Prostate gland (tissue), 2 donors: ENCODE measurements at places on chromosomes 2 and 18. TPM values are rescaled to one million over a fixed set of nuclear protein-coding genes. Genes with fewer than 3 reads are reported as not detected.

L3MBTL4 gene
- 20.5 TPM for total RNA-seq

WDR12 gene
- 8.9 TPM for total RNA-seq

CYTIP gene
- 7.4 TPM for total RNA-seq

HOXD13 gene
- total RNA-seq = 11.8 TPM

- DNase-seq = no peak
Measured at GRCh38 chr2:220962556-220962955, 609.5 kb downstream of the EPHA4 start.

DNA sequence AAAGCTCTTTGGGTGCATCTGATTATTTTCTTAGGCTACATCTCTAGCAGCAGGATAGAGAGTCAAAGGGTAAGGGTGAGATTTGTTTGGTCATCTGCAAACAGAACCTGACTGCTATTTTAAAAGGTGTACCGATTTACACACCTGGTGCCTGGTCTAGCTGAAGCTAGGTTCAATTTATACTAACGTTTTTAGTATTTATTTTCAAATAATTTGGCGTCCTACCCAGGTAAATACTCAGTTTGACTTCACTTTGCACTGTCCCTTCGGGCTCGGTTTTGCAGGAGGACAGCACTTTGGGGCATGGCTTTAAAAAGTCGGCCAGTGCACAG is 683 bp downstream of the PTRHD1 start:
- no peaks in the 10 kb centered on the region for H3K27me3 ChIP-seq
- no peak for DNase-seq
- H3K4me3 ChIP-seq = peak overlapping the region; percentile 76
- H3K27ac ChIP-seq = peak overlapping the region; percentile 96

- no peak overlapping the region for H3K27ac ChIP-seq
- H3K27me3 ChIP-seq = no peaks in the 10 kb centered on the region
- H3K4me3 ChIP-seq = no peak overlapping the region
- no peaks in the 10 kb centered on the region for H3K4me1 ChIP-seq
- no peaks in the 10 kb centered on the region for H3K36me3 ChIP-seq
Measured at GRCh38 chr2:183049420-183049819, 11.2 kb upstream of the NCKAP1 start.

DNA sequence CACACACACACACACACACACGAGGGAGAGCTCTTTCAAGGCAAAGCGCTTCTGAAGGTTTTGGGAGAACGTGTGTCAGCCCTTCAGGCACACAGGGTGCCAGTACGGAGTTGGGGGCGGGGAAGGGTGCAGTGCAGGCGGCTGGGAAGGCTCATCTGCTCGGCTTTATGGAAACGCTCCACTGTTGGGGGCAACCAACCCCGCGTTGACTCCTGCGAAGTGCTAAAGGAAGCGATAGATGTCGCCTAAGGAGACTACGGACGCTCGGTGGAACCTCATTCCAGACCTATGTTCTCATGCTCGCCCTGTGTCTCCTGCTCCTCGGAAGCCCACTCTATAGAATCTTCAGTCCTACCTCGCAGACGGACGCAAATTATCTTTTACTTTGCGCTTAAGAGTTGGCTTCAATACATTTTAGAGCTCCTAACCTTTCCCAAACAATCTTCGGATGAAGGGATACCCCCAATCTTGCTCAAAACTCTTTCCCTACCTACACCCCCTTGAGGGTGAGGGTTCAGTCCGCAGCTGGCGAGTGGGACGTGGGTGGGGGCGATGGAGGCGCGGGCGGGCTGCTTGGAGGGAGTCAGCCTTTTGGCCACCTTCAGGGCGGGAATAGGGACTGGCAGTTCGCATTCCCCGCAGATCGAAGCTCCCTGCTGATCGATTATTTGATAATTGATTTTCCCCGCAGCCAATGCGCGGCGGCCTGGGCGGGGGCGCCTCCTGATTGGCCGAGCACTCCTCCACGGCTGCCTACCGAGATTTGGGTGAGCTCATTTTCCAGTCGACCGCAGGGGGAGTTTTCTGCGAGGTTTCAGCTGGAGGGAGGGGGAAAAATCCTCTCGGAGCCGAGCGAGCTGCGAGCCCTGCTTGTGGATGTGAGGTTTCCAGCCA is 1.9 kb upstream of the MEIS1 start:
- H3K4me1 ChIP-seq = no peaks in the 10 kb centered on the region
- H3K27ac ChIP-seq = peak overlapping the region; percentile 87
- H3K4me3 ChIP-seq = peak overlapping the region; percentile 47
- DNase-seq = peak; percentile 83
- no peaks in the 10 kb centered on the region for H3K36me3 ChIP-seq

GRCh38 chr2:170582313-170582712 is 132.8 kb upstream of the SP5 start:
- H3K4me1 ChIP-seq = no peaks in the 10 kb centered on the region
- H3K27ac ChIP-seq = no peak overlapping the region

DNA sequence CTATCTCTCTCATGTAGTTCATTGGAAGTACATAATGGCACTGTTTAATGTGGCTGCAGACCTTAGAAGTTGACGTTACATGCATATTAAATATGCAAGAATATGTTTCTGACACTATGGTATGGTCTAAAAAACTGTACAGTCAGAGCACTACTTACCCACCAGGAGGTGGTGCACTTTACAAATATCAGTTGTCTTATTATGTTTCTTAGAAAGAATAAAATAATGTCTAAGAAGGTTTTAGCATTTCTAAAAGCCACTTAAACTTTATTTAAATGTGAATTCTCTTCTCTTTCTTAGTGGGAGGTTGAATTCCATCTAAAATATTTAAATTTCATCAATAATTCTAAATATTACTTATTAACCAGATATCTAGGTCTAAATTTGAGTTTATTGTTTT is 4.3 kb downstream of the TMEFF2 start:
- H3K4me3 ChIP-seq = no peak overlapping the region
- H3K4me1 ChIP-seq = no peaks in the 10 kb centered on the region
- DNase-seq = no peak
- no peak overlapping the region for H3K27ac ChIP-seq
